ENCODE measurements at places on chromosomes 2 and 18.
A peak's percentile ranks its signal among the peaks of the same experiment; 100 is the strongest.

- no peak for DNase-seq
Observed at GRCh38 chr2:211175956-211176355, 619.6 kb downstream of the CPS1 start.

- no peak for DNase-seq
Observed at GRCh38 chr2:236740506-236740905, 170.9 kb downstream of the ACKR3 start.

DNA sequence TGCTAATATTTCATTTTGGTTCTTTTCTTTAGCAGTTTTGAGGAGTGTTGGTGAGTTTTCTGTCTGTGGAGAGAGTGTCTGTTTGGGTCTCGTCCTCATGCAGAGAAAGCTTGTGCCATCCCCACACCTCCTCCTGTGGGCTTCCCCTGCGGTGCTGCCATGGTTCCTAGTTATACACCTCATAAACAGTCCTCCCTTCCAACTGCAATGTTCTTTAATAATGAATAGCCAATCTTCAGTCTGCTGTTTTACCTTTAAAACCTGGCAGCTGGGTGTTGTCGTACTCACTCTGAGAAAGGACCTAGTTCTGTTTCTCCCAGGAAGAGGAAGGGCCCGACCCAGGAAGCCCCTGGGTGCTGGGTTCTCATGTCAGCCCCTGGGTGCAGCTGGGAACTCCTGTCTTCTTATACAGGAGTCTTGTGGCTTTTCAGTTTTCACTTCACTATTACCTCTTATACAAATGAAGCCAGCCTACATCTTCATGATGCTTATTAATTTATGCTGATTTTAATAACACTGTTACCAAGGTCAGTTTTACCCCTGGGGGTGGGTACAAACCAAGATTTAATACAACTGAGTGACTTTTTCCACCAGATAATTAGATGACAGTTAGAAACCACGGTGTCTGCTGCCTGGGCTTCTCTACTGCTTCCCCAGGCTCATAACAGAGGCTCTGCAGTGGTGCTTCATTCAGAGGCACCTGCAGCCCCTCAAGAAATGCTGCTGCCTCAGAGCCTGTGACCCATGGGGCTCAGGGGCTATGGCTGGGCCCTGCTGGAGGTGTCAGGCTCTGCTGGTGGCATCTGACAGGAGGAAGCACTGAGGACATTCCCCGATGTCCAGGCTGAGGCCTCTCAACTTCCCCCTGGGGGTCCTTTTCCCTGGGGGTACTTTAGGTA lies 59.1 kb downstream of the COA5 start:
- DNase-seq = no peak

DNA sequence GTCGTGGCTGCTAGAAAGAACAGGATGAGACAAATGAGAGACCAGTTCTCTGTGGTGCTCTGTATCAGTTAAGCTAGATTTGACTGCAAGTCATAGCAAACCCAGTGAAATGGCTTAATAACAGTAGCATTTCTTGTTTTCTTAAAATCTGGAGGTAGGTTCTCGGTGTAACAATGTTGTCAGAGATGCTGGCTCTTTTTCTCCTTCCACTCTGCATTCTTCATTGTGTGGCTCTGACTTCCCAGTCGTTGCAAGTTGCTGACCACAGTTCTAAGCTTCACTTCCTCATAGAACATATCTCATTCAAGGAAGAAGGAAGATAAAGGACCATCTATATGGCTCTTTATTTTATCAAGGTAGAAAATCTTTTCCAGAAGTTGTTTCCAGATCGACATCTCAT lies 7.9 kb upstream of the CKAP2L start:
- DNase-seq = no peak

DNA sequence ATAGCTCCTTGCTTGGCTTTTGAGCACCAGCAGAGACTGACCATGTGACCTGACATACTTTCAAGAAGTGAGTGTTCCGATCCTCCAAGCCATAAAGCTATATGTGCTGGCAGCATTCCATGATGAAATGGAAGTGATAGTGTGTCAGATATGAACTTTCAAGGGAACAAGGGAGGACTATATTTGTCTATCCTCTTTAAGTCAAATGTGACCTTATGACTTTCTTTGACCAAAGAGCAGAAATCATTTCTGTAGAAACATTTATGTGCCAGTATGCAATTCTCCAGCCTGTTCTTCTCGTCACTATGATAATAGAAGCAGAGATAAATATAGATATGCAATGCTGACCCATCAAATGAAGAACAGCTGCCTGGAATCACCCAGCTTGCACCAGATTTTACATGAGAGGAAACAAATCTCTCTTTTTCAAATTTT lies 14.4 kb downstream of the HYCC2 start:
- DNase-seq = peak; percentile 7

GRCh38 chr2:156539086-156539860 lies 103.1 kb downstream of the GPD2 start:
- no peak for DNase-seq

GRCh38 chr2:138521821-138522220 lies 20.3 kb downstream of the SPOPL start:
- no peak for DNase-seq

DNA sequence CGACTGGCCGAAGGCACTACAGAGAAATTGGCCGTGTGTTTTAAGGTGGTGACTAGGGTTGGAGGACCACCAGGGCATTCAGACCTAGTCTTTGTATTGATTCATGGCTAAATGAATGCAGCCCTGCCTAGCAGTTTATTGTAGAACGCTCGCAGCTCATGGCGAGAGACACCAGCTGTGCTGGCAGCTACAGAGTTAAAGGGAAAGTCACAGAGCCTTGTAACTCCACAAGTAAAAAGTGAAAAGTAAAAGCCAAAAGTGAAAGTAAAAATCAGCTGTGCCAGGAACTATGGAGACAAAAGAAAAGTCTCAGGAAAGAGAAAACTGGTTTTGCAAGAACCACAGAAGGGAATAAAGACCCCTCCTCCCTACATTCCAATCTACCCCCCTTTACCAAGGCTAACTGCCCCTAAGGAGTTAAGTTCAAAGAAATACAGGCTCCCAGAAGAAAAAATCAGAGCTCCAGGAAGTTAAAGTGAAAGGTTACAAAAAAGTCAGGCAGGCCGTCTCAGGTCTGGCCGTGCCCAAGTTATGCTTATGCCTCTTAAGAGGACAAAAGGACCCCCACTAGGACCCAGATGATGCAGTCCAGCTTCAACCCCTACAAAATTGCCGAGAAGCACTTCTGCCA lies 46.4 kb upstream of the SELENOI start:
- peak; percentile 59 for DNase-seq

DNA sequence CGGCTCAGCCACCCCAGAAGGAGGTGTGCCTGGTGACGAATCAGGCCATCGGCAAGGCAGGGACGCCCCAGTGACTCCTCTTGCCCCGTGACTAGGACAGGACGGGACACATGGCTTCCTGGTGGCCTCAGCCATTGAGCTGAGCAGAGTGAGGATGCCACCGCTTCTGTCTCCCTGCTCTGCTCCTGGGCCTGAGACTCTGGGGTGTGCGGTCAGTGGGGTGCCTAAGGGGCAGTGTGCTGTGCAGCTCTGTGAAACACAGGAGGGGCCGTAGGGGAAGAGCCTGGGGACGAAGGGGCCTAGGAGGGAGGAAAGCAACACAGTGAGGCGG lies 24.3 kb downstream of the IGFBP5 start:
- DNase-seq = no peak

GRCh38 chr2:170227951-170228350 lies 50.0 kb downstream of the MYO3B start:
- no peak for DNase-seq

DNA sequence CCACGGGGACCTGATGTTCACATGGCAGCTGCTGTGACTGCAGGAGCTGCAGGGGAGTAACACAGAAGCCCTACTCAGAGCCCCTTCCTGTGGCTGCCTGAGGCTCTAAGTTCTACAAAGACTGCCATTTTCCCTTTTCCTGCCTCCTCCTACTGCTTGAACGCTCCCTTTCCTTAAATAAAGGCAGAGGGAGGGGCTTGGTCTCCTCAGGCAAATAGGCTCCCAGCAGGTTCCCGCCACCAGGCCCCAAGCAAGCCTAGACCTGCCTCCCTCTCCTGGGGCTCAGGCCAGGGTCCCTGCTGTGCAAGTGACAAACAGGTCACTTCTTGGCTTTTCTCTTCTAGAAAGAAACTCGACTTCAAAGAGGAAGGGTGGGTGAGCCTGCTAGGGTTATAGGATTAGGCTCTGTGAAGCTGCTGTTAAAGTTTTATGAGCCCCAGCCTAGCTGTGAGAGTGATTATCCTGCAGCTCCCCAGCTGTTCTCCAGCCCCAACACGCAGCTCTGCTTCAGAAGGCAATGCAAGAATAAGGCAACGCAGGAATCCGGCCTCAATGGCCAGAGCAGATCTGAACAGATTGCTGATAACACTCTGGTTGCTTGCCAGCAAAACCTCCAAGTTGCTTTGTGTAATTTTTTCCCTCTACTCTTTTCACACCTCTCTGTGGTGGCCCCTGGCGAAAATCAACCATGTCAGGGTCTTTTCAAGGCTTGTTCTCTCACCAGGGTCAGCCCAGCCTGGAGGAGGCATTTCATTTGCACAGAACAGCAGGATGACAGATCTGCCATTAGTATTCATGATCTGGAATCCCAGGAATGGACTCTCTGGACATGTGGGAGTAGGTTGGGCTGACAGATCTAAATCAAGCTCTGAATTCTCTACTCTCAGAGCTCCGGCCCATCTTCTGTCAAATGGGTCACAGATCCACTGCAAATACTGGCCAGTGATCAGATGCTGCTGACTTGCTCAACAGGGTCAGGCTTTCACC lies 71.3 kb downstream of the MRO start:
- DNase-seq = no peak

- no peak for DNase-seq
Observed at GRCh38 chr2:195993623-195994022, 75.0 kb downstream of the DNAH7 start.

- DNase-seq = no peak
Observed at GRCh38 chr2:45869165-45869501, 217.7 kb downstream of the PRKCE start.

- no peak for DNase-seq
Observed at GRCh38 chr18:42333558-42333957, 378.5 kb downstream of the PIK3C3 start.

GRCh38 chr2:69623236-69623635 lies 20.3 kb downstream of the AAK1 start:
- no peak for DNase-seq

DNA sequence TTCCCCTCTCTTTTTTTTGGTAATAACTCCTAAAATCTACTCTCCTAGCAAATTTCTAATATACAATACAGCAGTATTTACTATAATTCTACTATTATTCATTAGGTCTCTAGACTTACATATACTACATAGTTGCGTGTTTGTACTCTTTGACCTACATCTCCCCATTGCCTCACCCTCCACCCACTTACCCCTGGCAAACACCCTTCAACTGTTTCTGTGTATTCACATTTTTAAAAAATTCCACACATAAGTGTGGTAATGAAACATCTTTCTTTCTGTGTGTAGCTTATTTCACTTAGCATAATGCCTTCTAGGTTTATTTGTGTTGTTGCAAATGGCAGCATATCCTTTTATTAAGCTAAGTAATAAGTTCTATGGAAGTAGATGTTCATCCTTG lies 336.0 kb downstream of the CCDC85A start:
- DNase-seq = no peak

- DNase-seq = no peak
Observed at GRCh38 chr18:78620326-78620725, 359.3 kb upstream of the SALL3 start.

- DNase-seq = no peak
Observed at GRCh38 chr2:109472331-109472959, 141.3 kb downstream of the SEPTIN10 start.

GRCh38 chr2:232951891-232952290 lies 61.2 kb downstream of the NGEF start:
- no peak for DNase-seq

DNA sequence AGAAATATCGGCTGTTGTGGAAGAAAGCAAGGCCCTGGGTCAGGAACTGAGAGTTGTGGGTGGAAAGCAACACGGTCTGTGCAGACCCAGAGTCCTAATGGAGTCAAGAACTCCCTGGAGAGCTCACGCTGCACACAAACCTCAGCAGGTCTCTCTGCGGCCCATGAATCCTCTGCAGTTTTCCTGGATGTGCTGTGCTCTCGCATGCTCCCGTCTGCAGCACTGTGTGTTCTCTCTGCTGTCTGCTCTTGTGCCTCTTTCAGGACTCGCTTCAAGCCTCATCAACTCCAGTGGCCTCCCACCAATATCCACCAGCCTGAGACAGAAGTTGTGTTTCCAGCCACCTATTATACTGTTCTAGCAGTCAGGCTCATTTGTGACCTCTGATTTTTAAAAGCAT lies 24.3 kb downstream of the RNU4ATAC start:
- no peak for DNase-seq

DNA sequence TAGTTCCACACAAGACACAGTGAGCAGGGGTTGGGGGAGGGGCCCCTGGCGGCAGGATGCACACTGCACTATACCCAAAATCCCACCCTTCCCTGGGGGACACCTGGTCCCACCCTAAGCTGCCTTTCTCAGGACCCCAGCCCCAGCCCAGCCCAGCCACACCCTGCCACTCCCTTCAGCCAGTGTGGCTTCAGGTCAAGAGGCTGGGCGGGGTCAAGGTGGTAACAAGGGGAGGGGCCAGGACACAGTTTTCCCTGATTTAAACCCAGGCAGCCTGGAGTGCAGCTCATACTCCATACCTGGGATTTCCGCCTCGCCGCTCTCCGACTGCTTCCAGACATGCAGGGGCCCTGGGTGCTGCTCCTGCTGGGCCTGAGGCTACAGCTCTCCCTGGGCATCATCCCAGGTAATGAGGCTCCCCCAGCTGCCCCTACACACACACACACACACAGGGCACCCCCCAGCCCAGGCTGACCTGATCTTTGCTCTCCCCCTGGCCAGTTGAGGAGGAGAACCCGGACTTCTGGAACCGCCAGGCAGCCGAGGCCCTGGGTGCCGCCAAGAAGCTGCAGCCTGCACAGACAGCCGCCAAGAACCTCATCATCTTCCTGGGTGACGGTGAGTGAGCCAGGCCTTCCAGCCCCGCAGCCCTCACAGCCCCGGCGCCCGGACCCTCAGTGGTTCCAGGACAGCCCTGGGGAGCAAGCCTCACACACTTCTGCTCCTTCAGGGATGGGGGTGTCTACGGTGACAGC lies at the start of gene ALPG:
ALPG (plus strand) TSS at position 289 of the 755 bp plus-strand sequence; CDS start at position 340, 51 bp downstream.
- no peak for DNase-seq

DNA sequence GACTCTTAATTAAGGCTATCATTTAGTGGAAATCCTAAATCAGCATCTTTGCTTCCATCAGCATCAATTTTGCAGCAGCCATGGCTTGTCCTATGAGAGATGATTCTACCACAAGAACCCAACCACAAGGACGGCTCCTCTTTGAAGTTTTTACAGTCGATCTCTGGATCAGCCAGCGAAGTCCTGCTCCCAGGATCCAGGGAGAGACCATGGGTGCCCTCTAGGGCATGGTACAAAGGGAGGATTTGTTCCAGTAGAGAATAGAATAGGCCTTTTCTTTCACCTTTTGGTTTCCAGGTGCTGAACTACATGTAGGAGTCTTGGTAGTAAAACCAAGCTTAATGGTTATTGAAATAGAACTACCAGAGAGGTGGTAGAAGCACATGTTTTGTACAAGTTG lies 52.7 kb downstream of the TMEM200C start:
- DNase-seq = no peak

DNA sequence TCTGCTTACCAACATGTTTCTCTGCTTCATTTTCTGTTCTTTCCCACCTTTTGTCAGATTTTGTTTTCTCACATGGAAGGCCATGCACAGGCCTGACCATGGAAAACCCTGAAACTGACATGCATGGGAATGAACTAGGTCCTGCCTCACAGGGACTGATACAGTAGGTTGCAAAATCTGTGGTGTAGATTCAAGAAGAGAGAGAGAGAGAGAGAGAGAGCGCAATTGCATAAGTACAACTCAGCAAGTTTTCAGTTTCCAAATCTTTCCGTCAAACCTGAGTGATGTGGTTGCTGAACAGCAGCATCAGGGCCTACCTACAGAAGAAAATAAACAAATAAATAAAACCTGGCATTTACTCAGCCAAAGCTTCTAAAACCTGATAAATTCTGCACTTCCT lies 87.5 kb upstream of the RNF152 start:
- peak; percentile 61 for DNase-seq
